Transverse colon (tissue), 4 donors: ENCODE measurements at places on chromosomes 5 and 9.

DNA sequence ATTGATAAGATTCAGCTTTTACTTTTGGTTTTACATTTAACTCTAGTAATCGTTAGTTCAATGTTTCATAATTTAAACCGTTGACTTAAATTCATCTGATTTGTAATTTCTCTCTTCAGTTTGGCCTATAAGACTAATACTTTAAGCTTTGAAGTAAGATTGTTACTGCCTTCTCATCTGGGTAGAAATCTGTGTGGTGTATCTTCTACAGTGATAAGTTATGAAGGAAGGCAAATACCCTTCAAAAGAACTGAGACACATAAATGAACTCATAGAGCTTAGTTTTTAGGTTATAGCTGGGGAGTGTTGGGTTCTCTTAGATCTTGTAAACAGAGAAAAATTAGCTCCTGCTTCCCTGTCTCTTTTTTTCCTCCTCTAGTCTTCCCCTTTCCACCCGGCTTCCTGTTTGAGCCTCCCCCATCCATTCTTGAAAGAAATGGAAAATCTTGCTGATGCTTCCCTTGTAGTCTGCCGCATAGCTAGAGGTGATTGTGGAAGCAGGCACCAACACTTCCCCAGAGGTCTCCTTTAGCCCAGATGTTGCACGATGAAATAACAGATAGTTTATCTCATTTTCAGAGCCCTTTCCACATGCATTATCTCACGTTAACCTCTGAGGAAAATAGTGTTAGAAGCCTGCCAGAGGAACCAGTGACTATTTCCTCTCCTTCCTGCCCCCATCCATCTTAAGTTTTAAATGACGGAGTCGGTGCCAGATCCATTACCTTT lies 2.0 kb upstream of the F2RL2 start:
- DNase-seq: no peak

GRCh38 chr5:179776411-179776938 lies 17.3 kb upstream of the LTC4S start:
- DNase-seq: no peak

GRCh38 chr5:127311349-127311748 lies 20.8 kb downstream of the MEGF10 start:
- no peak for DNase-seq

DNA sequence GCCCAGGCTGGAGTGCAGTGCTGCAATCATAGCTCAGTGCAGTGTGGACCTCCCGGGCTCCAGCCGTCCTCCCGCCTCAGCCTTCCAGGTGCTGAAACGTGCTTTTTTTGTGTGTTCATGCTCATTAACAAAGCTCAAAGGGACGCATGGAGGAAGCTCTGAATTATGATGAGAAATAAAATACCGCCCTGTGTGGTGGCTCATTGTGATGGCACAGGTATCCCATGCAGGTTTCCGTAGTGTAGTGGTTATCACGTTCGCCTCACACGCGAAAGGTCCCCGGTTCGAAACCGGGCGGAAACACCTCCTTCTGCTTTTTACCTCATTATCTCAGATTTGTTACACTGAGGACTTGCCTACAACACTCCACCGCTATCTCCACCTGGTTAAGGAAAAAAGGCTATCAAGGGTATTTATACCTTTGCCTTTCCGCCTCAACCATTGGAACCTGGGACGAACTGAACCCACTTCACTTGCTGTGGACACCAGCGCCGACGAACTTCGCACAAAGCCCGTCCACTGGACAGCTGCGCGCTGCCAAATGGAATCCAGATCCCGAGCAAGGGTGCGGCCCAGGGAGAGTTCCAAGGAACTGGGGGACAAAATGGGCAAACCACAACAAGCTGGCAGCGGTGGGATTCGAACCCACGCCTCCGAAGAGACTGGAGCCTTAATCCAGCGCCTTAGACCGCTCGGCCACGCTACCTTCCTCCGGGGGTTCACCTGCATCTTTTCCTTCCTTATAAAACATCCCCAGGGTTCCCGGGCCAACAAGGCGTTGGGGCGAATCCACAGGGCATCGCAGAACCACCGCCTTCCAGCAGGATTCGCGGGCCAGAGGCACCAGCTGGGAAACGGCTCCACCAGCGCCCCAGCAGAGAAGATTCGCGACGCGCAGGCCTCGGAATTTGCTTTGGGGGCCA lies 26.3 kb downstream of the OR2V2 start:
- DNase-seq: no peak

DNA sequence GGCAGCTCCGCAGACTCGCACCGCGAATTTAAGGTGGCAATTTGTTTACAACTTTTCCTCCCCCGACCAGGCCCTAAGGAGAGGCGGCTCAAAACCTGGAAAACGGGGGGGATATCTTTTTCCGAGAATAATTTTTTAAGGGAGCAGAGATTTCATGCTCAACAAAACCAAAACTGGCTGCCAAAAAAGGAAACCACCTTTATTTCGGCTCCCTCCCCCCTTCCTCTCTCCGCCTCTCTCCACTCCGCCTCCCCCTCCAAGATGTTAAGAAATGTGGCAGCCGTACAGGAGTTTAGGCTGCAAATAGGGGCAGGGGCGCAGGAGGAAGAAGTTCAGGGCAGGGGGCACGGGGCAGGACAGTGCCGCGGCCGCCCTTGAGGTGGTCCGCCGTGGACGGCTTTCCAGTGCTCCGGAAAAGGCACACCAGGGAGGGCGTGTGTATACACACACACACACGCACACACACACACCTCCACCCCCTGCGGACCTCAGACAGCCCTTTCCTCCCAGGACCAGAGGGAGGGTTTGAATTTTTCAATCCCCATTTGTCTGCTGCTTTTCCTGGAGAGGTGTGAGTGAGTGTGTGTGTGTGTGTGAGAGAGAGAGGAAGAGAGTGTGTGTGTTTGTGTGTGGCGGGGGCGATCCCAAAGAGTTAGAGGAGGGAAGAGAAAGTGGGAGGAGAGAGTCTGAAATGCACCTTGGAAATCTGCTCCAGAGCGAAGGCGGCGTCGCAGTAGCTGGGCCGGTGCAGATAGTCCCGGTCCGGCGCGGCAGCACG lies 9.1 kb downstream of the PTCH1 start:
- peak; percentile 71 for DNase-seq

DNA sequence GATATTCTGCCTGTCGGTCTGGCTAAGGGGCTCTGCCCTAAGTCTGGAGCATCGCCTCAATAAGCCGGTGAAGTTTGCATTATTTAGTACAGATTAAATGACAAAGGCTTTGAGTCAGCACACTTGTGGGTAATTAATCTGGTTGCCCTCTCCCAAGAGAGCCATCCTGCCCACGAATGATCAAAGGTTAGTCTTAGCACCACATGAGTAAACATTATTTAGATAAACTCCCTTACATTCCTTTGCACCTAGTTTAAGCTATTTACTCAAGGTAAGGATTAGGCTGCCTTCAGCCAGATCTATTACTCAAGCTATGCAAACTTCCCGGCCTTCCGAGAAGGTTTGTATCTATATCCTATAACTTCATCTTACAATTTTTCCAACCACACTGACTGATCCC lies 572.1 kb downstream of the CHSY3 start:
- DNase-seq: no peak

DNA sequence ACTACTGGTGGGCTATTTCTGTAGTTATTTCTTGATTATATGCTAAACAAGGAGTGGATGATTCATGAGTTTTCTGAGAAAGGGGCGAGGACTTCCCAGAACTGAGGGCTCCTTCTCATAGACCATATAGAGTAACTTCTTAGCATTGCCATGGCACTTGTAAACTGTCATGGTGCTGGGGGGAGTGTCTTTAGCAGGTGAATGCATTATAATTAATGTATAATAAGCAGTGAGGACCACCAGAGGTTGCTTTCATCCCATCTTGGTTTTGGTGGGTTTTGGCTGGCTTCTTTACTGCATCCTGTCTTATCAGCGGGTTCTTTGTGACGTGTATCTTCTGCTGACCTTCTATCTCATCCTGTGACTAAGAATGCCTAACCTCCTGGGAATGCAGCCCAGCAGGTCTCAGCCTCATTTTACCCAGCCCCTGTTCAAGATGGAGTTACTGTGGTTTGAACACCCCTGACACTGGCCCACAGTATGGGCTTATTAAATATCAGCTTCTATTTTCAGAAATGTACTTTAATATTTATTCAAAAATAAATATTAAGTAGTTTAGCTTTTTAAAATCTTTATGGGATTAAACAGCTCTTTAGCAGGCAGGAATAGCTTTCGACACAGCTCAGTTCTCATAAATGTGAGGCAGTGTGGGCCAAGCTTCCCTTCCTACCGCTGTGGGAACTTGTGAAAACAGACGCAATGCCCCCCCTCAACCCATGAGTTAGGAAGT lies 44.4 kb downstream of the GALNT12 start:
- no peak for DNase-seq

DNA sequence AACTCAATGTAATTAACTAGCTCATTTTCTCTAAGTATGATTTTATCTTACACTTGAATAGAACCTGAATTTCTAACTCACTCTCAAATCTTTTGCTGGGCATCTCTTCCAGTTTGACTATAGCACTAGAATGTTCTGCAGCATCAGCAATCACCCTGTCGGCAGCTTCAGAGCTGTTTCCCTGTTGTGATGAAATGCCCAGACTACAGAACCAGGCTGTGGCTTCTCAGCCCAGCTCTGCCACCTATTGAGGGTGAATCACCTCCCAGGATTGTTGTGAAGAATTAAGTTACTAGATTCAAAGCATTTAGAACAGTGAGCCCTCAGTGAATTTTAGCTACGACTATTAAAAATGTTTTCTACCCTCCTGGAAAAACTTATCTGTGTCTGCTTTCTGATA lies 90.4 kb upstream of the ANKRD55 start:
- DNase-seq: no peak

- DNase-seq: no peak
Measured at GRCh38 chr5:86881493-86882090, 263.9 kb downstream of the COX7C start.

DNA sequence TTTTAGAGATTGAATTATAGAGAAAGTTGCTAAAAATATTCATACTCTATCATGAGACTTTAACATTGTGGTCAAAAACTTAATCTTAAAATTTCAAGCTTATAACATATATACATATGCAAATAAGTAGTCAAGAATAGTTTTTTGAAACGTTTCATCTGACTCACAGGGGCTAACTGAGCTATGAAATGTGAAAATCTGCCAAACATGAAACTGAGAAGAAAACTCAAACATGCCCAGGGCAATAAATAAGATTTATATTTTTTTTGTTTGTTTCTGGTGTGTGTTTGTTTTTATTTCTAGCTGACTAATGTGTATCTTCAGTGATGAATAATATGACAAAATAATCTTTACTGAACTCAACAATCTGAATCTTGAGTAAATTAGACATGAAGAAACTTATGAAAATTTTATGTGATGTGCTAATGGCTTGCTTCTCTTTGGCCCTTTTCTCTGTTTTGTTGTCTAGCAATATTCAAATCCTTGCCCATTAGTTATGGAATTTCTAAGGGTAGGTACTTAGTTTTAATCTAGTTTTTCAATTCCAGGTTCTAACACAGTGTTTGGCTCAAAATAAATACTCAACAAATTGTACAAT lies 99.9 kb downstream of the FAM174A start:
- no peak for DNase-seq

DNA sequence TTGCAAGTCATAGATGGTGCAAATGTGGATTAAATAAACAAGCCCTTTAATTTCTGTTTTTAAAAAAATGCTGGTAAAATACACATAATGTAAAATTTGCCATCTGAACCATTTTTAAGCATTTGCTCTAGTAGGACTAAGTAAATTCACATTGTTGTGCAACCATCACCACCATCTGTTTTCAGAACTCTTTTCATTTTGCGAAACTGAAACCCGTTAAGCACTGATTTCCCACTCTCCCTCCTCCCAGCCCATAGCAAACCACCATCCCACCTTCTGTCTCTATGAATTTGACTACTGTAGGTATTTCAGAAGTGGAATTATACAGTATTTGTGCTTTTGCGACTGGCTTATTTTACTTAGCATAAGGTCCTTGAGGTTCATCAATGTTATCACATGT lies 103.3 kb upstream of the CNTLN start:
- DNase-seq: no peak

- DNase-seq: no peak
Measured at GRCh38 chr5:126398791-126399190, 24.4 kb upstream of the GRAMD2B start.

GRCh38 chr5:33834334-33834733 lies 57.5 kb downstream of the ADAMTS12 start:
- DNase-seq: no peak

DNA sequence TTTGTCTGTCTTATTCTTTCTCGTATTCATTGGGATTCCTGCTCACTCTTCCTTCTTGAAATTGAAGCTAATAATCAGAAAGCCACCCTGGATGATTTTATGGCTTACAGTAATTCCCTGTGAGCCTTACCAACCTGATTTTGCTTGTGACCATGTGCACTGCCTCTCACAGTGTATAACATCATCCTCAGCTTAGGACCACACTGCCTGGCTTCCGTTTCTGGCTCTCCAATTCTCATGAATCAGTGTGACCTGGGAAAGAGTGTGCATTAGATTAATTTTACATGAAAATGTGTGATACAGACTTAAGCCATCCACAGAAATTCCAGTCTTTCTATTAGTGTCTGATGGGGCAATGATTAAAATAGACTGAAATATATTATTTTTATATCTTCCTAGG lies 126.8 kb upstream of the DMRT1 start:
- DNase-seq: no peak

GRCh38 chr5:135457424-135458071 lies 5.4 kb upstream of the TIFAB start:
- DNase-seq: peak; percentile 69

DNA sequence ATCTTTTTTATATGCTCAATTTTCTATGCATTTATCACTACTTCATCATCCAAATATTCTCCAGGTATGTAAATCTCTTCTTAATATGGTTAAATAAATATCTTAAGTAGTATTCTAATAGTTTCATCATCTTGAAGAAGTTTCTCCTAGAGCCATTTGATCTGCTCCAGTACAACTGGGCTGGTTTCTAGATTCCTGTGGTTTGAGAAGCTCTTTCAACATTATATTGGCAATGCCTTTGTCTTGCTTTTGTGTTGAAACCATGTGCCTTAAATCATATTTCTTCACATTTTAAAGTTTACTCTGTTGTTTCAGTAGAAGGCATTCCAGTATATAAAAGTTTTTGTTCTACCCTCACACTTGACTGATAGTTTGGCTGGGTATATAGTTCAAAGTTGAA lies 27.6 kb downstream of the MBLAC2 start:
- DNase-seq: no peak

- no peak for DNase-seq
Measured at GRCh38 chr5:122154910-122155309, 25.6 kb downstream of the ZNF474 start.

- no peak for DNase-seq
Measured at GRCh38 chr5:147674411-147674810, 108.1 kb downstream of the JAKMIP2 start.

- no peak for DNase-seq
Measured at GRCh38 chr9:98970532-98971041, 26.9 kb downstream of the COL15A1 start.

DNA sequence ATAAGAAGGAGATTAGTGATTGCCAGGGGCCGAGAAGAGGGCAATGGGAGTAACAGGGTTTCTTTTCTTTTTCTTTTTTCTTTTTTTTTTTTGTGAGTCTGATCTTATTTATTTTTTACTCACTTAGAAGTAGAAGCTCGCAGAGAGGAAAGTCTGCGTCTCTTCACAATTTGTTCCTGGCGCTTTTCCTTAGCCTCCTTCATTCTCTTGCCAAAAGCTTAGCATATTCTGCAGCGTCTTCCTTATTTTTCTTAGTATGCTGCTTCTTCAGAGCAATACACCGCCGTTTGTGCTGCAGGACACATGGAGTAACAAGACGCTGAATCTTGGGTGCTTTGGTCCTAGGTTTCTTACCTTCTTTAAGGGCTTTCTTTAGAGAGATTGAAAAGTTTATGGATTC lies 30.3 kb upstream of the DENND4C start:
- no peak for DNase-seq
